Glutamatergic neuron (in vitro differentiated cells): ENCODE measurements at places on chromosomes 16 and 17.

DNA sequence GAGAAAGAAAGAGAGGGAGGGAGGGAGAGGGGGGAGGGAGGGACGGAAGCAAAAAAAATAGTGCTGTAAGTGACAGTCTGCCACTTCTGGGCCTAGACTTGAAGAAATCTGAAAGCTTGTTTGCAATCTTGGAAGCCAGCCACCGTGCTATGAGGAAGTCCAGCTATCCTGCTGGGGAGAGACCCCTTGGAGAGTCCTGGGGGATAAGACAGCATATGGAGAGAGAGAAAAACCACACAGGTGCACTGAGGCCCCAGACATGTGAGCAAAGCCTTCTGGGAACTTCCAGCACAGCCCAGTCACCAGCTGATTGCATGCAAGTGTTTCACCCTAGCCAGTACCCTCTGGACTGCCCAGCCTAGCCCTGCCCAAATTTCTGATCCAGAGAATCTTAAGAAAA lies 12.6 kb upstream of the ALOX12B start:
- H3K4me3 ChIP-seq, result no peak overlapping the region
- no peak overlapping the region for H3K27ac ChIP-seq
- no peaks in the 10 kb centered on the region for H3K4me1 ChIP-seq
- peaks cover 7% of the 10 kb centered on the region for H3K27me3 ChIP-seq

DNA sequence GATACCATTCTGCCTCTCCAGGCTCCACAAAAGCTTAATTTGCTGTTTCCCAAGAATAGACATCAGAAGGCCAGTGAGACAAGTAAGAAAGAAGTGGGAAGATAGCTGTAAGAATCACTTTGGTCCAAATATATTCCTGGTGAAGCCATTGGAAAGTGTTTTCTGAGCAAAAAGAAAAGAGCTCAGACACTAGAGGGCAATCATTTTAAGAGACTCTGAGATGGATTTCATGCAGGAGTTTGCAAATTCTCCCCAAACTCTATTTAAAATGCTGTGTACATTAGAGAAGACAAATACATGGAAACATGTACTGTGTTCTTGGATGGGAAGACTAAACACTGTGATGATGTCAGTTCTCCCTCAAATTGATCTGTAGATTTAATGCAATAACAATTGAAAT lies 8.0 kb upstream of the SLC6A2 start:
- no peaks in the 10 kb centered on the region for H3K4me1 ChIP-seq
- H3K4me3 ChIP-seq, result no peak overlapping the region
- H3K27ac ChIP-seq, result no peak overlapping the region
- peaks cover 2% of the 10 kb centered on the region for H3K27me3 ChIP-seq
- no peaks in the 10 kb centered on the region for H3K36me3 ChIP-seq

DNA sequence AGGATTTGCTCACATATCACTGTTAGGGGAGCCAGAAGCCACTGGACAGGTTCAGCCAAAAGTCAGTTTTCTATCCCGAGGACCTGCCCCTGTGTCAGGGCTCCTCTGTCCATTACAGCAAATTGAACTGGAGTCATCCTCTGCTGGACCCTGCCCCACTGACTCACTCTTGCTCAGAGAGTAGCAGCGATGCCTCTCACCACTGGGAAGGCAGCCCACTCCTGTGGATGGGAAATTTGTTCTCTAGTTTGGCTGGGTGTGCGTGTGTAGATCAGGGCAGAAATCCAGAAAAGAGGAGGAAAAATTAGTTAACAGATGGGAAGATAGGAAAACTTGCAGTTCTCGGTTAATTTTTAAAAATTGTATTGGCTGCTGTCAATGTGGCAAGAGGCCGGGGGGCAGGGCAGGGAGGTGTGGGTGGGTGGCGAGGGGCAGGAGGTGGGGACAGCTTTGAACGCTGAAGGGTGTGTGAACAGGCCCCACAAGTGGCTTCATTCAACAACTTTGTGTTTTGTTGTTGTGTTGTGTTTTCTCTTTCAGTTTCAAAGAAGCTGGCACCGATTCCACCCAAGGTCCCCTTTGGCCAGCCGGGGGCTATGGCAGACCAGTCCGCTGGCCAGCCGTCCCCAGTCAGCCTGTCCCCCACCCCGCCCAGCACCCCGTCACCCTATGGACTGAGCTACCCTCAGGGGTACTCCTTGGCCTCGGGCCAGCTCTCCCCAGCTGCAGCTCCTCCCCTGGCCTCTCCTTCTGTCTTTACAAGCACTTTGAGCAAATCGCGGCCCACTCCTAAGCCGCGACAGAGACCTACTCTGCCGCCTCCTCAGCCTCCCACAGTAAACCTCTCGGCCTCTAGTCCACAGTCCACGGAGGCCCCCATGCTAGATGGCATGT lies 33.6 kb downstream of the ELAC2 start:
- H3K27ac ChIP-seq, result no peak overlapping the region
- peaks cover 6% of the 10 kb centered on the region for H3K27me3 ChIP-seq
- H3K36me3 ChIP-seq, result peaks cover 5% of the 10 kb centered on the region
- DNase-seq, result no peak
- H3K4me3 ChIP-seq, result no peak overlapping the region

DNA sequence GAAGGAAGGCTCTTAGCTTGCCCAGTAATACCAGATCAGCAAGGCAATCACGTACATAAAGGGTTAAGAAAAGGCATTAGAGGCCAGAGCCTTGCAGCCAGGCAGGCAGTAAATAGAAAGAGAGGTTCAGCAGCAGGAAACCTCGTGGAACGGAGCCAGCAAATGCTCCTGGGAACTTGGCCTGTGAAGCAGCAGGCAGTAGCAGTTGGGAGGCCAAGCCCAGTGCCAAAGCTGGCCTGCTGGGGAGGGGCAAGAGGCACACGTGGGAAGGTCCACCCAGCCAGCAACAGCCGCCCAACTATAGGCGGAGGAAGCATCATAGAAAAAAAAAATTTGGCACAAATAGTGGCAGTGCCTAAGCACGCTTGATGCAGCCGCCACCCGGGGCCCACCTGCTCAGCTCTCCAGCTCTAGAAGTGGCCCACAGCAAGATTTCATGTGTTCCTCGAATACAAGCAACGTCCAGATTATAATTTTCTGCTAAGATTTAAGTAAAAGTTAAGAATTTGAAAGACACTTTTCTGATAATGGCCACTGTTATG lies 2339.5 kb downstream of the TP53TG3F start:
- H3K27ac ChIP-seq, result no peak overlapping the region
- no peak for DNase-seq

GRCh38 chr17:19346351-19347255 lies 15.9 kb downstream of the B9D1 start:
- peak overlapping the region; percentile 44 for H3K27ac ChIP-seq
- peak overlapping the region; percentile 0 for H3K4me3 ChIP-seq
- H3K27me3 ChIP-seq, result peaks cover 3% of the 10 kb centered on the region
- no peaks in the 10 kb centered on the region for H3K36me3 ChIP-seq
- H3K4me1 ChIP-seq, result peaks cover 13% of the 10 kb centered on the region
- DNase-seq, result no peak

GRCh38 chr16:78620291-78620690 lies 520.8 kb downstream of the WWOX start:
- no peaks in the 10 kb centered on the region for H3K4me1 ChIP-seq
- no peaks in the 10 kb centered on the region for H3K36me3 ChIP-seq
- peaks cover 3% of the 10 kb centered on the region for H3K27me3 ChIP-seq
- H3K4me3 ChIP-seq, result no peak overlapping the region
- DNase-seq, result no peak
- H3K27ac ChIP-seq, result no peak overlapping the region

- H3K27ac ChIP-seq, result no peak overlapping the region
- H3K4me3 ChIP-seq, result no peak overlapping the region
- no peak for DNase-seq
Measured at GRCh38 chr17:66465701-66466100, 163.3 kb downstream of the PRKCA start.
